ENCODE measurements at places on chromosomes 3 and 15.

DNA sequence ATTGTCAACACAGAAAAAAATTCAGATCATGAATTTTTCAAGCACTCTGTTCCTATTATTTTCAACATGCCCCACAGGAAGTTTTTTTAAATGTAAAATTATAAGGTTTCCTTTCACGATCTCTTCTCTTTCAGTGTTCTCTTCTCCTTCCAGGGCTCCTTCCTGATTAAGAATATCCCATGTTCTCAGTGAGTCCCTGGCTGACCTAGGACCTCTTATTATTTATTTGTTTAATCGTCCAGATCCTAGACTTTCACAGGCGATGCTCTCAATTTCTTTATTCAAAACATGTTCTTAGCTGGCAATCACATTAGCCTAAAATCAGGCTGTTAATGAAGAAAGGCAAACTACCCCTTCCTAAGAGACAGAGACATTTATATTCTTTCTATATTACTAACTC lies 124.3 kb downstream of the ABI3BP start:
- DNase-seq: no peak

DNA sequence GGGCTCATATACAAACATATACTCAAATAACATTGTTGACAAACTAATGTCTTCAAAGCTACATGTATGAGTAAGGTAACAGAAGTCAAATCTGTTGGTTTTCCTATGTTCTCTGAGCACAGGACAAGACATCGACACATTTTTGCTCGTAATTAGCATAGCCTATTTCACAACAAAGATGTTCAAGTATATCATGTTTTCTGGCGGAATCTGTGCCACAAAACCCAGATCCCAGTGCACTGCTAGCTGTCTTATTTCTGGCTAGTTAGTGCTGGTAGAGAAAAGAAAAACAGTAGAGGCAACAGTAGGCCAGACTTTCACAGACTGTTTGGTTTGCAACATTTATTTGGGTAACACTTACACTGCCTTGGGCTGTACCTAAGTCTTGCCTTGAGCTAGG lies 51.2 kb downstream of the RUBCN start:
- DNase-seq: no peak

DNA sequence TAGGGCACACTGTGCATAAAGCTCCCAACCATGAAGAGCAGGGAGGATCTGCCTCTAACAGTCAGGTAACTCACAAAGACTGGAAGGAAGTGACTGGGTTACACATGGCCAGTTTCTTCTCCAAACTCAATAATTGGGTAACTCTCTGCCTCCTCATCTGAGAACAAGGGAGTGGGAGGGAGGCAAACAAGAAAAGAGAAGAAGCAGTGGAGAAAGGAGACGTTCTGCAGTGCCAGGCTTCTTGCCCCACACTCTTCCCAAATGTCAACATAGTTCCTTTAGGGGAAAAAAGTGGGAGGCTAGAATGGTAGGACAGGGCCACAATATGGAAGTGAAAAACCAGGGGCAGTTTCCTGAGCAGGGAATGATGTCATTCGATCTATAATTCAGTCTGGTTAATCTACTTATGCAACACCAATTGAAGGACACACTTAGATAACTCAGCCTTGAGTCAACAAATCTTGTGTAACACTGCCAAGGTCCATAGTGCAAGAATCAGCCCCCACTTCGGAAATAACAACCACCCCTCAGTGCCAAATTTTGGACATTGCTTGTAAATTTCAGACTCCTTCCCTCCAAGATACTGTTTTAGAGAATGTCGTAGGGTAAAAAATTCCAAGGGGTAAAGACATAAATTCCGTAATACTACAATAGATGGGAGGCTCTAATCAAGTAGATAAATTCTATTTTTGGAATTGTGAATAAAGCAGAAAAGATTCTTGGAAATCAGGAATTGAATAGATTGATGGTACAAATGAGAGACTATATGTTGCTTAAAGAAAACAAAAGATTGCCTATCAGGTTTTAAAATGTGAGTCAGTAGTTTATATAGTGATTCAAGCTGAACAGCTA lies 143.0 kb downstream of the LPP start:
- no peak for DNase-seq

DNA sequence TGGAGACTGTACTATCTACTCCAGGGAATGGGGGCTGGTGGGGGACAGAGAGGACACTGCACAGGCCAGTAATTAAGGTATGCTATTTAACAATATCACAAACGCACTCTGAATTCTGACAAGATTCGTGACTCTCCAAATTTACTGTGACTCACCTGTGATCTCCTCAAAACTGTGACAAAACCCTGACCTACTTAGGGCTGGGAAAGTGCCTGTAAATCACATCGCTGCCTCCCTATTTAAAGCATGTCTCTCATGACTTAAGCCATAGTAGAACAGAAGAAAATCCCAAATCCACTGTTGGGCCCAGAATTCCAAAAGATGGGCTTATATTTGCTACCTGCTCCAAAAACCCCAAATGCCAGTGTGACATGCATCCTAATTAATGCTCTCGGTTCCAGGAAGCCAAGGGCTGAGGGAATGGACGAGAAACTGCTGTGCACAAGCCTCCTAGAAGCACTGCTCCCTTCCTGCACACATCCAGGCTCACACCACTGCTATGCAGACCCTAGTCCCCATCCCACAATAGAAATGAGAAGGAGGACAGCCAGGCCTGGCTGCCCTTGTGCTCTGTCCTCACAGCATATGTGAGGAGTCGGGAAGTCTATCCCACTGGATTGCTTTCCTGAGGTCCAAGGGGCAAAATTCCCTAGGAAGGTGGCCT lies 187.7 kb upstream of the CHRNA7 start:
- no peak for DNase-seq

GRCh38 chr3:194517333-194517732 lies 30.5 kb upstream of the ATP13A3 start:
- DNase-seq: no peak

- no peak for DNase-seq
Observed at GRCh38 chr15:40769274-40770146, at the start of gene C15orf62. C15orf62 (plus strand) TSS chr15:40769980; CDS start chr15:40770496, 516 bp downstream.

- no peak for DNase-seq
Observed at GRCh38 chr3:170307671-170308405, 49.7 kb upstream of the SKIL start.

GRCh38 chr3:62242831-62243509 lies 130.4 kb downstream of the FEZF2 start:
- no peak for DNase-seq

GRCh38 chr3:40453933-40454332 lies 3.2 kb upstream of the RPL14 start:
- DNase-seq: no peak

DNA sequence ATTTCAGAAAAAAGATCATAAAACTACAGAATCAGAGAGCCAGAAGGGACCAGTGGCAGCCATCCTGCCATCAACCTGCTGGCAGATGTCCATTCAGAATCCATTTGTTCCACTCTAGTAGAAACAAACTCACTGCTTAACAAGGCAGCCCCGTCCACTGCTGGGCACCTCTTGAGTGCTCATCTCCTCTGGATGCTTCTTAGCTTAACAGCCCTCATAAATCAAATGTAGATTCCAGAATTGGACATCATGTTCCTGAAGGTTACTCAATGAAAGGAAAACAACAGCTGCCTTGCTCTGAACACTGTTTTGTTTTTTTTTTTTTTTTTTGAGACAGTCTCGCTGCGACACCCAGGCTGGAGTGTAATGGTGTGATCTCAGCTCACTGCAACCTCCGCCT lies 37.3 kb downstream of the ABCC5 start:
- DNase-seq: no peak

DNA sequence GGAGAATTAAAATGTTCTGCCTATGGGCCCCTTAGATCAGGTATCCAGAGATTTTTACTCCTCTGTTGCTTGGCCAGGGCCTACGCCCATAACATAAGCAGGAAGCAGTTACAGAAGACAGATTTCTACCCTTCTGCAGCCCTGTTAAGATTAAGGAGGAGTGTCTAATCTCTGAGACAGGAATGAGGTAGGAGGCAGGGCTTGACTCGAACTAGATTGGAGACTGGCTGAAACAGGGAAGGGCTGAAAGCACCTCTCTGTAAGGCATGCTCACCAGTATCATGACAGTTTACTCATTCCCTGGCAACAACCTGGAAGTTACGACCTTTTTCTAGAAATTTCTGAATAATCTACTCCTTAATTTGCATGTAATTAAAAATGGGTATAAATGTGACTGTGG lies 16.7 kb downstream of the PLA2G4D start:
- no peak for DNase-seq
